ENCODE measurements at places on chromosomes 16 and 17.

- no peak for DNase-seq
Measured at GRCh38 chr17:41519501-41520224, 973 bp upstream of the KRT15 start.

GRCh38 chr17:48194097-48194550 lies 86.6 kb downstream of the SNX11 start:
- no peak for DNase-seq

DNA sequence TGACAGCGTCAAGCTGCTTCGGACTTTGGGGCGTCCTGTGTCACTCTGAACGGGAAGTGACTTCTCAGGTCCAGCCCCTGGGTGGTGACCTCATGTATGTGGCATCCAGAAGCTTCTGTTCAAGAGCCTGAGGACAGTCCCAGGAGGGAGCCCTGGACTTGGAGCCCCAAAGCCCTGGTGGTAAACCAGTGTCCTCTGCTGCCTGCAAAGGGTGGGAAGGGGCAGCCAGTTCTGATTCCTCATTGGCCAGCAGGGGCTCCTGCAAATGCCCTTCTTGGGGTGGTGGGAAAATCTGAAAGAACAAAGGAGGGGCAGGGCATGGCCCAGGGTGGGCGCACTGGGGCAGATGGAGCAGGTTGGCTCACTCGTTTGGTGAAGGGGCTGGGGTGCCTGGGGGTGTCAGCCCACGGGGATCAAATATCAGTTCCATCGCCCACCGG lies 1.6 kb downstream of the OSGIN1 start:
- no peak for DNase-seq

- no peak for DNase-seq
Measured at GRCh38 chr17:77492446-77493237, 351.9 kb downstream of the SEC14L1 start.

GRCh38 chr17:60077226-60077625 lies 1.5 kb downstream of the HEATR6 start:
- DNase-seq = no peak

DNA sequence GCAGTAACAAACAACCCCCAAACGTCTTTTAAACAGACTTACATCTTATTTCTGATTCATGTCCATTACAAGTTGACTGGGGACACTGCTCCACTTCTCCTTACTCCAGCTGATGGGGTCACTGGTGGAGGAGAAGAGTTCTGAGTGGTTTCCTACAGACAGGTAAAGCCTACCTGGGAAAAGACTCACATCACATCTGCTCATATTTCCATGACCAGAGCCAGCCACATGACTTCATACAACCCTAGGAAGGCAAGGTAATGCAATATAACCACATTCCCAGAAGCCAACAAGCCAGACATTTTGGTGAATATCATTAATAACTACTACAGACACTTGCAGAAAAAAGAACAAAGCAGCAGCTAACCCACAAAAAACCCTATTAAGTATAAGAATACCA lies 90.5 kb upstream of the IRX6 start:
- DNase-seq = no peak

- no peak for DNase-seq
Measured at GRCh38 chr16:3951861-3952736, 71.6 kb upstream of the CREBBP start.

DNA sequence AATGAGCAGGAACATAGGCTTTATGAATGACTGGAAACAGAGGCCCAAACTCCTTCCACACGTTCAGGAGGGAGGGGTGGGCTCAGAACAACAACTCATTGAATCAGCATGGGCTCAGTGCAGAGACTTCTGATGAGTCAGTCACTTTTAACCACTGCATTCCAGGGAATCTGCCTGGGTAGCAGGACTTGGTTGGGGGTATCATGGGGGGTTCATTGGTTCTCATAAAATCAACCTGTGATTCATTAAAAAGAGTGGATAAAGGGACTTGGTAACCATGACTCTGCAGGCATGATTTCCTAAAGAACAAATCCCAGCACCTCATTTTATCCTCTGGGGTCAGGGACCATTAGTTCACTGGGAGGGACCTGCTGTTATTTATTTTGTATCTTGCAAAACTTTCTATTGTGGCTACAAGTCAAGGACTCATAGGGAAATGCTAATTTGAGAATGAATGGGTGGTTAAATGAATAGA lies 13.8 kb downstream of the ITGB3 start:
- no peak for DNase-seq

DNA sequence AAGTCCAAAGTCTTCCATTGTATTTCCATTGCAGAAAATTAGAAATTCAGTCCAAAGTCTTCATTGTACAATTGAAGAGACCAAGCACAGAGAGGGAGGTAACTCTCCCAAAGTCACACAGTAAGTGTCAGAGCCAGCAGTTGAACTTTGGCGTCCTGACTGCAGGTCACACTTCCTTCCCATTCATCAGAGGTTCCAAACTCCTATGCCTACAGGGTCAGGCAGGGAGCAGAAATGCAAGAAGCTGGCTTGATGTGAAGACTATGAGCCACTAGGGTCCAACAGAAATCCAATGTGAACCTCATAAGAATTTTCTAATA lies 44.7 kb upstream of the GRIN2A start:
- DNase-seq = no peak

Data from stimulated activated CD4-positive, alpha-beta T cell treated with anti-CD3 and anti-CD28 coated beads, Interleukin-1b, Interleukin-23, amount 100 ng/mL, for 1 hour (primary cell).